ENCODE measurements at places on chromosomes 4 and X.

GRCh38 chrX:12970691-12971202 lies 4.2 kb upstream of the TMSB4X start:
- no peak for DNase-seq

GRCh38 chr4:98625399-98625798 lies 33.0 kb downstream of the TSPAN5 start:
- no peak for DNase-seq

DNA sequence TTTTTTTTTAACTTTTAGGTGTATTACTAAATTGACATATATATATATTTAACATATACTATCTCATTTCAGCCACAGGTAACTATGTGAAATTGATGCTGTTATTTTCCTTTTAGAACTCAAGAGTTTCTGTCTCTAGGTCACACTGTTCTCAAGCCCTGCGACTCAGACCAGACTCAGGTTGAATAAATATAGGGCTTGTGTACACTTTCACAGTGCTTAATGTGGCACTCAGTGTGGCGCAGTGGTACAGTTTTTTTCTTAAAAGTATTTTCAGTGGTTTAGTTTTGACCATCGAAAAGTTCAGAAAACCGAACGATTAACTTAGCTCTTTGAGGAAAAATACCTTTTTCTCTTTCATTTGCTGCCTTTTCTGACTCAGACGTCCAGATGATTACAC lies 24.7 kb downstream of the PACRGL start:
- no peak for DNase-seq

DNA sequence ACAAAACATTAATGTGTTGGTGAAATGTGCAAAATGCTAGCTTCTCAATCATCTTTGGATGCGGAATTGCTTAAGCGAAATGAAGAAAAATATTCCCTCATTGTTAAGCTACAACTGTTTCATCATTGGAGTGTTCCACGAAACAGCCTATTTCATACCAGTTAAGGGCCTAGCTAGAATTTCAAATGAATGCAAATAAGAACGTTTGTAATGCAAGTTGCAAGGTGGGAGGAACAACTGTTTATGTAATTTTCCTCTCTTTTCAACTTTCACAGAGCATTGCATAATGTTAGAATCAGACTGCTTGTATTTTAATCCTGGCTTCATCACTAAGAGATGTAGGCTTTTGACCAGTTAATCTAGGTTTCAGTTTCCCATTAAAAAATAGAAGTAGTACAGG lies 480.1 kb downstream of the IL1RAPL1 start:
- DNase-seq, result no peak

GRCh38 chrX:19642241-19643109 lies 127.2 kb upstream of the MAP3K15 start:
- DNase-seq, result no peak

DNA sequence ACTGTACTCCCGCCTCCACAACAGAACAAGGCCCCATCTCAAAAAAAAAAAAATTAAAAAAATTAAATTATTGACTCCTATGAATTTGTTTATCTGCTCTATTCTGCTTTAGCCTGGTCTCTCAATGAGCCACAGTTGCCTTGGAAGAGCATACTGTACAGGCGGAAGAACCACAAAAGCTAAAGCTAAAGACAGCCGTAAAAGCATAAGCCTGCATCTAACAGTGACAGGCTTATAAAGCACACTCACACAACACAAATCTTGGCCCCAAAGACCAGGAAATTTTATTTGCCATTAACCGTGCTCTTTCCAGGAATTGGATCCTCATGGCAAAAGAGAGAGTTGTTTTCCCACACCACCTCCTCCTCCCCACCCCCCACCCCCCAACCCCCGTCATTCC lies 53.5 kb upstream of the KLF3 start:
- DNase-seq, result peak; percentile 21

All from DMS53 (cell line).